ENCODE measurements at places on chromosomes 2 and 18.
A peak's percentile ranks its signal among the peaks of the same experiment; 100 is the strongest.

DNA sequence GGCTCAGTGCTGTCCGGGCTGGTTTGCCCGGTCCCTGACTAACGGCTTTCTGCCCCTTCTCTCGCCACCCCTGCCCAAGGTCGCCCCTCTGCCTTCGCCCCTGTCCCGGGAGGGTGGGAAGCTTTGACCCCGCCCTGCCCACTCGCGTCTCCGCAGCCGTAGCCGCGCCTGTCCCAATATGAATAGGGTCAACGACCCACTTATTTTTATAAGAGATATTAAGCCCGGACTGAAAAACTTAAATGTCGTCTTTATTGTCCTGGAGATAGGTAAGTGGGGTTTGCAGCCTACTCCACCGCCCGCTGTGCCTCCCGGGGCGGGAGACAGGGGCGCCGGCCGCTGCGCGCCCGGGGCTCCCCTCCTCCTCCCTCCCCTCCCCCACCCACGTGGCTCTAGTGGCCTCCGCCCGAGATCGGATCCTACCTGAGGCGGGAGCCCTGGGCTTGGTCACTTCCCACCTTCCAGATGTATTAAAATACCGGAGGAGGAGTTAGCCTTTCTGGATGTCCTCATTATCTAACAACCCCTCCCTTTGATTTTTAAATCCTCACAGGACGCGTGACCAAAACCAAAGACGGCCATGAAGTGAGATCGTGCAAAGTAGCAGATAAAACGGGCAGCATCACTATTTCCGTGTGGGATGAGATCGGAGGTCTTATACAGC lies 633 bp downstream of the NABP1 start:
- peak; percentile 73 for DNase-seq

DNA sequence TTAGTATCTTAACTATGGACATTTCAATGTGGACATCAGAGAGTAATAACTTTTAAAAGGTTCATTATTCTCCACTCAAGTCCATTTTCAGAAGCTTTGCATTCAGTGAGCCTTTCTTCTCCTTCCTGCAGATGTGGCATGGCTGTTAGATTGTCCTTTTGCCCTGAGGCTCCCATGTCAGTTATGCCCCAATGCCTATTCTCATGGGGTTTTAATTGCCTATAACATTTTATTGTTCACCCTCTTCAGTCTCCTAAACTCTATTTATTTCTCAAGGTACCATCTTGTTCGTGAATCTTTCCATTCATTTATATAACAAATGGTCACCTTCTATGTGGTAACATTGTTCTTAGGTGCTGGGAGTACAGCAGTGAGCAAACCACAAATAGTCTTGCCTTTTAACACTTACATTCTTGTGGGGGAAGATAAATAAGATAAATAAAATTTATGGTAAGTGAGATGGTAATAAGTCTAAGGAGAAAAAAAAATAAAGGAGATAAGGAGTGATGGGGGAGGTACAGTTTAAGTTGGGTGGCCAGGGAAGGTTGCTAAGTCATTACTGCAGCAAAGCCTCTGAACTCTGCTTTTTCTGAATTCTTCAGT lies 277.9 kb upstream of the SIX3 start:
- no peak for DNase-seq

- no peak for DNase-seq
These were observed 125.4 kb downstream of the VWA3B start for GRCh38 chr2:98212092-98213000.

DNA sequence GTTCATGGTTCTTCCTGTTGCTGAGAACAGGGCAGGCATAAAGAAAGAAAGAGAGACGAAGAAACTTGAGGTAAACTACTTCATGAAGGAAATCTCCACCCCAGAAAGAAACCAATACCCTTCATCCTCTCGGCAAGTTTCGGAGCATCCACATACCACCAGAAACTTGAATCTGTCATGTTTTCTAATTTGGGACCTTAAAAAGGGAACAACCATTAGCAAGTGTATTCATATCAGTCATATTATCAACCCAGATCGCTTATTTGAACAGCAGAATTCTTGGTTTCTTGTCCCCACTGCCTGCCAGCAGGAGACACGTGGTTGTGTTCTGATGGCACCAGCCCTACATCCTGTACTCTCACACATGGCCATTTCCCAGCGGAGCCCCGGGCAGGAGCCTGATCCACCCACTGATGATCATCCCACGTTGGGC lies 53.2 kb upstream of the FZD7 start:
- no peak for DNase-seq

GRCh38 chr18:67266246-67267237 lies 250.0 kb downstream of the DSEL start:
- no peak for DNase-seq

- DNase-seq: peak; percentile 73
These were observed 15.2 kb downstream of the FBXO41 start for GRCh38 chr2:73268830-73269685.

GRCh38 chr18:54780285-54780861 lies 47.9 kb upstream of the RAB27B start:
- DNase-seq: no peak

GRCh38 chr2:44843086-44843485 lies 98.4 kb upstream of the SIX3 start:
- DNase-seq: no peak

- no peak for DNase-seq
These were observed 201.4 kb downstream of the ZBTB7C start for GRCh38 chr18:48207733-48208132.

All from stimulated activated CD4-positive, alpha-beta T cell treated with anti-CD3 and anti-CD28 coated beads, Interleukin-4, amount 100 ng/mL, for 1 hour (primary cell).